Cortex of kidney (tissue), 1 donor: ENCODE measurements at places on chromosomes 6 and 20.

GRCh38 chr20:58986286-58986967 lies 5.4 kb downstream of the NELFCD start:
- DNase-seq = no peak

DNA sequence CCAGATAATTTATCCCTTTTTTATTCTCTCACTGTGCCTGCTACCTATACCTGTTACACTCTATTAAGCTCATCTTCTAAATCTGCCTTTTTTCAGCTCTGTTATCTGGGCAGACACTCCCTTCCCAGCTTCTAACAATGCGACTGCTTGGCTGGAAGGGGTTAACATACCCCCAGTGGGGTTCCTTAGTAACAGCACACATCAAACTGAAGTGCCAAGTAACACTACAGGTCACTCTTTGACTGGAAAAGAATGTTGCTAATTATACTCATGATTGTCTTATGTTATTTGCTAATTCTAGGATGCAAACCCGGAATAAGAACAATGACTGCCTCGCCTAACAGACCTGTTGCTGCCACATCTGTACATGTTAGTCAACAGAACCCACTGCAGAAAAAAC lies 203.5 kb downstream of the EPM2A start:
- no peak for DNase-seq

- DNase-seq = no peak
Measured at GRCh38 chr6:155315516-155315871, 1.2 kb upstream of the TFB1M start.

- DNase-seq = no peak
Measured at GRCh38 chr6:15249371-15250019, 3.6 kb downstream of the JARID2 start.
